ENCODE measurements at places on chromosomes 13 and 19.
A peak's percentile ranks its signal among the peaks of the same experiment; 100 is the strongest.

GRCh38 chr13:51943721-51944120 is 67.5 kb downstream of the ATP7B start:
- DNase-seq = no peak

- DNase-seq = no peak
Measured at GRCh38 chr13:22506096-22506691, 674.6 kb upstream of the SGCG start.

DNA sequence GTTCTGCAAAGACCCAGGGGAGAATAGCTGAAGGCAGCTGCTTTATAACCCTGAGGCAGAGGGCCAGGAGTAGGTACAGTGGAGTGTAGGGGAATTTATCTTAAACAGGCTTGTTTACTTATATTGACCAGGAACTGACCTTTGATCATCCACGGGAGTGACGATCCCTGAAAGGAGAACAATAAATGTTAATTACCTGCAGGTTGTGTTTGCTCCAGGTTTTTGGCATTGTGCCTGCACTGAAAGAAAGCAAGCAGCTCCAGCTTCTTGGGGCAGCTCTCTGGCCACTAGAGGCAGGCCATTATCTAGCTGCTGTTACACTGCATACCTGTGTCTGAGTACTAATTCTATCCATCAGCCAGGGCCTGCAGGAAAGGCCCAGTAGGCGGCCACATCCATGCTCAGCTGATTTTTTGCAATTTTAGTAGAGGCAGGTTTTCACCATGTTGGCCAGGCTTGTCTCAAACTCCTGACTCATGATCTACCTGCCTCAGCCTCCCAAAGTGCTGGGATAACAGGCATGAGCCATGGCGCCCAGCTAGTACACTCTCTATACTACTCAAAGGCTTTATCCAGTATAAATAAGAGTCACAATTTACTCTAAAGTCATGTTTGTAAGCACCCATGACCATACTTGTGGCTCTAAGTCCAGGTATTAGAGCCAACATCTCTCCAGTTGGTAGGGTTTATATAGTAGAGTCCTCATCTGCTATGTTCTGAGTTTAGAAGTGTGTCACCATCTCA is 8.5 kb upstream of the ZNF91 start:
- DNase-seq = peak; percentile 58

GRCh38 chr13:53343361-53343744 is 314.7 kb downstream of the OLFM4 start:
- no peak for DNase-seq

GRCh38 chr13:108674346-108674745 is 44.9 kb downstream of the MYO16 start:
- no peak for DNase-seq

DNA sequence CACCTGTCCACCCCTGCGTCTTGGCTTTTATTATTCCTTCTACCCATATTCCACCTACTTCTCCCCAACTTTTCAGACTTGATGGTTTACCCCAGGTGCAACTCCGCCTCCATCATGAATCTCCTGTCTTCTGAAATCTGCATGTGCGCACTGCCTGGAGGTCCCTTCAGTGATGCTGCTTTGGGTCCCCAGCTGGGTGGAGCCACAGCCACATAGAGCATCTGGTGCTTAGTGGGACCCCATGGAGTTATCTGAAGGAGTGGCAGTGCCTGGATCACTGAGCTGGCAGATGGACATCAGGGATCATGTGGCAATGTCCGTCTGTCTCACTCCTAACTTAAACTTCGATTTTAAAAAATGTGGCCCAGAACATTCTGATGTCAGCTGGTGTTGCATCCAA is 13.5 kb downstream of the ZNF536 start:
- no peak for DNase-seq

DNA sequence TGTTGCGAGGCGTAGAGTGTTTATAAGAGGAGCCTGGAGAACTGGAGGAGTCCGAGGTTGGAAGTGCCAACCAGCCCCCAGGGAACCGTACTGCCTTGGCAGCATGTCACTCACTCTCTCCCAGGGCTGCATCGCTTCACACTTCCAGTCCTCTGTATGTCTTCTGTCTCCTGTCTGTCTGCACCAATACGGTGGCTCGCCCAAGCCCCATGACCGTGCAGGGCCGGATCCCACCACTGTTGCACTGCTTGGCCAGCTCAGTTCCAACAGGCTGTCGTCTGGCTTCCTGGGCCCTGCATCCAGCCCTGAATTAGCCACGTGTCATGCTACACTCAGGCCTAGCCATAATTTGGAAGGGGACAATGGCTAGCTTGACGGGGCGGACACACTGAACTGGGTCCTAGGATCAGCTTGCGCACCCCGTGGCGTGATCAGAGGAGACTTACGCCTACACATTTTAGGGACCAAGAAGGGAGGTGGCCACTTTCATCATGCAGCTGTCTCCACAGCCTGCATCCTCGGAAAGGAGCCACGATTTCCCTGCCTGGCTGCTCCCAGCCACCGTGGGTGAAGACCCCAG is 147.1 kb downstream of the URI1 start:
- DNase-seq = no peak

DNA sequence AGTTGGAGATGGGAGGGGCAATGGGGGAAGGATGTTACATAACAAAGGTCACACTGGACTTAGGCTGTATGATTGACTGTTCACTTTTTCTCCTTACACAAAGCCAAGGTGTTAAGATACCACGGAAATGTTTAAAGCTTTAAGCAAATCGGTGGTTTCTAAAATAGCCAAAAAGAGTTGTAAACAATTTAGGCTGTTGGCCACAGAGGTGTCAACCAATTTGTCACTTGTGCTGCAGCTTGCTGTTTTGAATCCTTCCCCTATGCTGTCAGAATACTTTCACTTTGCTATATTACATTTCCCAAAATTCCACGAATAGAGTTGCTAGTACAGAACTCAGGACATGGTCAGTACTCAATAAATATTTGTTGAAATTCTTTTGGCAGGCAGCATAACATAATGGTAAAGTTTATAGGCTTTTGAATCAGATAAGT is 149.3 kb downstream of the VWA8 start:
- DNase-seq = no peak

DNA sequence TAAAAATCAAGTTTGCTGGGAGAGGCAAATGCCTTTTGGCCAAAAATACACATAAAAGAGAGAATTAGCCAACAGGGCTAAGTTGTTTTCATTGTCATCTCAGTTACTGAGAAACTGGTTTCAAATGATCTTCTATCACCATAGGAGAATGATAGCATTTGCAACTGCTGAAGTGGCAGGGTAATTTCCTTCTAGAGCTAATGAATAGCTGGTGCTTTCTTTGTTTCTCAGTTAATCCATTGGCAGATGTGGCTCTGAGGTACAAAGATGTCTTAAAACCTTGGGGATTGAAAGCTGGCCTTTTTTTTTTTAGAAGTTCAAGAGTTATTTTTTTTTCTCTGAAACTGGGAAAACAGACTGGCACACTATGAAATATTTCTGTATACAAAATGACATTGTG is 332.7 kb upstream of the KLF12 start:
- DNase-seq = no peak

- DNase-seq = no peak
Measured at GRCh38 chr19:37817180-37817981, 38.0 kb upstream of the ZNF573 start.

DNA sequence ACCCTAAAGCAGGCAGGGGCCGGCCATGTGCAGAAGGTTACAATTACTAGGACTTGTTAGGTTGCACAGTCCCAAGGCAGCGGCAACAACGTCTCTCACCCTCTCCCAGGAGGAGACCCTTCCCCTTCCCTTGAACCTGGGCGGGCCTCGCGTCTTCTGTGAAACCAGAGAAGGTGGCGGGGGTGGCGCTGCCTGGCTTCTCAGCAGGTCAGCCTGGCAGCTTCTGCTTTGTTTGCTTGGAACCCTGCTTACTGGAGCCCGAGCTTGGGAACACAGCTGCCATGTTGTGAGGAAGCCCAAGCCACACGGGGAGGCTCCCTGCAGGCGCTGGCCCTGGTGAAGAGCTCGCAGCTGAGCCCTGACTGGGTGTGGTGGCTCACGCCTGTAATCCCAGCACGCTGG is 15.5 kb downstream of the MKNK2 start:
- DNase-seq = no peak

GRCh38 chr19:5864725-5865486 is 5.4 kb downstream of the FUT5 start:
- no peak for DNase-seq

GRCh38 chr19:2827022-2827421 is 7.4 kb downstream of the ZNF554 start:
- no peak for DNase-seq

DNA sequence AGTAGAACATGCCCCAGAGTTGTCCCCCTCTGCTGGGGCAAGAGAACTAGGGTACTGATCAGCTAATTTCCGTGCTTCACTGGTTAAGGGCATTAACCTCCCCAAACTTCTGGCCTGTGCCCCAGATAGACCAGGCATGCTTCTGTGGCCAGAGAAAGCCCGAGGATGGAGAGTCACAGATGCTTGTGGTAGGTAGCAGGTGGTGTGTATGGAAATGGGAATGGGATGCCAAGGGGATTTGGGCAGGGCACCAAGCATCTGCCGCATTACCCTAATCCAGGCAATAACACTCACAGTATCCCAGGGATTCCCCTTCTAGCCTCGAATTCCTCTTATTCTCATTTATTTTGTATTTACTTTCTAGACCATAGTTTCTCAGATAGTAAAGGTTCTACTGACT is 124.8 kb upstream of the KLF12 start:
- no peak for DNase-seq

GRCh38 chr13:106818971-106819370 is 251.0 kb upstream of the ARGLU1 start:
- DNase-seq = no peak

GRCh38 chr19:46731007-46731501 is 14.1 kb upstream of the PRKD2 start:
- DNase-seq = no peak

DNA sequence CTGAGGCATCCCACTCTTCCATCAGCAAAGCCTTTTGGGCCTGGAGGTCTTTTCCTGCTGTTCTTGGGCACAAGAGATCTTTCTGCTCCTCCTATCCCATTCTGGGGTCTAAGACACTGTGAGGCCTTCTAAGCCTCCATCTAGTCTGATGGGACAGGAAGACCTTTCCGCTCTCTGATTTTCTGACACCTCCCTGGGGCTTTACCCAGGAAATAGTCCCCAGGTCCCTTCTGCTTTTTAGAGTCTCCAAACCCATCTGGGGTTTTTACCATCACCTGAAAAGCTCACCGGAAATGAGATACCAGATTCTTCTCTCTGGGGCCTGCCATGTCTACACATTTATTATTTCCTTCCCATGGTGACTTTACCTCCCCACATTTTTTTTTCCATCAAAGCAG is 21.1 kb downstream of the CLEC17A start:
- no peak for DNase-seq

- no peak for DNase-seq
Measured at GRCh38 chr19:53971673-53972072, 8.9 kb downstream of the CACNG8 start.

GRCh38 chr13:44730851-44731250 is 154.7 kb upstream of the TSC22D1 start:
- DNase-seq = no peak

GRCh38 chr19:1873524-1874473 is 10.4 kb upstream of the KLF16 start:
- DNase-seq = no peak

GRCh38 chr13:76636829-76637228 is 249.4 kb downstream of the KCTD12 start:
- no peak for DNase-seq

DNA sequence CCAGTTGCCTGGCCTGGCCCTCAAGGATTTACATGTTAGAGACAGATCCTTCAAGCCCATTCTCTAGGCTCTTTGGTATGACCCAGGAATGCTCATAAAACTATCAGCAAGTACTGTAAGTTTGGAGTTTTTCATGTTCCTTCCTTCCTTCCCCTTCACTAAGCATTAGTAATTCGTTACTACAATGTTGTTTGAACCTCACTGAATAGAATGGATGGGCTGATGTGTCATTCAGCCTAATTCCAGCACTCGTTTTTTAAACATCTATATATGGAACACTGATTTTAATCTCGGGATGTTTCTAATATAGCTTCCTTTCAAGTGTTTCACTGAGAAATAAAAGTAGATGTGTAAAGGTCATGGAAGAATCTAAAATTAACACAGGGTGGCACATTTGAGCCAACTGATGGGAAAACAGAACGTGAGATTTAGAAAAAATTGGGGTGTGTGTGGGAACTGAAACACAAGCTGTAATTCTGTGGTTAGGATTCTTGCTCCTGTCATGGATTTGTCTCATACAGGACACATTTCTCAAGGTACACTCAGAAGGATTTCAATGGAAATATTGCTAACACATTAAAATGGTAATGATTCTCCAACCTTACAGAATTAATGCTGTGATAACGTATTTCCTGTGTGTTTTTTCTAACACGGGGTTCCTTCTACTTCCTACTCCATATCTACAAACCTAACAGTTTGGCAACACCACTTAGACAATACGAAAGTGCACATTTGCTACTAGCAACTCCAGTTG is 93.4 kb downstream of the FLT1 start:
- no peak for DNase-seq

DNA sequence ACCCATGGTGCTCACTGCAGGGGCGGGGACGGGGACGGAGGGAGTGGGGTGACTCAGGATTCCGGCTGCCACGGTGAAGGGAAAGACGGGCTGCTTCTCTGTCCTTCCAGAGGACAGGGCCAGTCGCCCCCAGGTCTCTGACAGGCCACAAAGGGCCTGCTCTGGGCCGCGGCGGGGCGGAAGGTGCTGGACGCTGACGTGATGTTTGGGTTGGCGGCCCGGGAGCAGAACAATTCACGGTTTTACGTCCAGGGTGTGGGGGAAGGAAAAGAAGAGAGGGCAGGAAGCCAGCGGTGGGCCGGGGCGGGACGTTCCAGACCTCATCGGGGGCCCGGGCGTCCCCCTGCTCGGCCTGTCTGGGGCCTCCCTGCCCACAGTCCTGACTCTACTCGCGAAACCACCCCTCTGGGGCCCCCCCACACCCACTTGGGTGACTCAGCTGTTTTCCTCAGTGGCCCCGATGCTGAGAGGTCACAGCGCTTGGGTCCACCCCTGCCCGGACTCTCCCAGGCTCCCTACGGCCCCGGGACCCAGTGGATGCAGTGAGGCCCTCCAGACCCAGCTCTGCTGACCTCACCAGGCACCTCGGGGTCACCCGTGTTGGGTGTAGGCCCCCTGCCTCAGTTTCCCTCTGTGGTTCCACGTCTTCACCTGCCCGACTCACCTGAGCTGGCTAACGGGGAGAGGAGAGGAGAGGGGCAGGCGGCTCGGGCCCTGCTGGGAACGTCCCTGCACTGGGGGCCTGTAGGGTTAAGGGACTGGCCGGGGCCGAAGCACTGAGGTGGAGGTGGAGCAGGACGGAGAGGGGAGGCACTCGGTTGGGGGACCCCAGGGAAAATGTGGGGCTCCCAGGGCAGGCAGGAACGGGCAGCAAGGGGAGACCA is 29.2 kb downstream of the PIP5K1C start:
- no peak for DNase-seq

GRCh38 chr13:110356362-110356761 is 49.3 kb downstream of the COL4A2 start:
- no peak for DNase-seq

DNA sequence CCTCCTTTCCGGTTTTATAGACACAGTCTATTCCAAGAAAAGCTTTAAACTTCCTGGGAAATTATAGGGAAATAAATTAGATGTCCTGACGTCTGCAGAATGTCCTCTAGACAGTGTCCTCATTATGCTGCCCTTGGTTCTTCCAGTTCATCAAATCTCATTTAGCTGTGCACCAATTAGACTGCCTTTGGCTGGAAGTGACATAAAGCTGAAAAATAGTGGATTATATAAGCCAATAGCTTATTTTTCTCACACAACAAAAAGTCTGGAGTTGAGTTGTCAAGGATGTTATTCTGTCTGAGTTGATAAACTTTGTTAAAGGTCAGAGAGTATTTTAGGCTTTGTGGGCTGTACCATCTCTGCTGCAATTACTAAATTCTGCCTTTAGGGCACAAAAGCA is 314.8 kb upstream of the TMTC4 start:
- DNase-seq = no peak

- no peak for DNase-seq
Measured at GRCh38 chr13:90768116-90768515, 579.4 kb upstream of the MIR17HG start.

All from HuH-7.5 (cell line).